HuH-7.5 (cell line): ENCODE measurements at places on chromosomes 6 and 20.

- no peak for DNase-seq
Observed at GRCh38 chr6:126066053-126067048, 80.0 kb downstream of the TRMT11 start.

GRCh38 chr6:162651505-162651904 is 76.1 kb downstream of the PRKN start:
- no peak for DNase-seq

DNA sequence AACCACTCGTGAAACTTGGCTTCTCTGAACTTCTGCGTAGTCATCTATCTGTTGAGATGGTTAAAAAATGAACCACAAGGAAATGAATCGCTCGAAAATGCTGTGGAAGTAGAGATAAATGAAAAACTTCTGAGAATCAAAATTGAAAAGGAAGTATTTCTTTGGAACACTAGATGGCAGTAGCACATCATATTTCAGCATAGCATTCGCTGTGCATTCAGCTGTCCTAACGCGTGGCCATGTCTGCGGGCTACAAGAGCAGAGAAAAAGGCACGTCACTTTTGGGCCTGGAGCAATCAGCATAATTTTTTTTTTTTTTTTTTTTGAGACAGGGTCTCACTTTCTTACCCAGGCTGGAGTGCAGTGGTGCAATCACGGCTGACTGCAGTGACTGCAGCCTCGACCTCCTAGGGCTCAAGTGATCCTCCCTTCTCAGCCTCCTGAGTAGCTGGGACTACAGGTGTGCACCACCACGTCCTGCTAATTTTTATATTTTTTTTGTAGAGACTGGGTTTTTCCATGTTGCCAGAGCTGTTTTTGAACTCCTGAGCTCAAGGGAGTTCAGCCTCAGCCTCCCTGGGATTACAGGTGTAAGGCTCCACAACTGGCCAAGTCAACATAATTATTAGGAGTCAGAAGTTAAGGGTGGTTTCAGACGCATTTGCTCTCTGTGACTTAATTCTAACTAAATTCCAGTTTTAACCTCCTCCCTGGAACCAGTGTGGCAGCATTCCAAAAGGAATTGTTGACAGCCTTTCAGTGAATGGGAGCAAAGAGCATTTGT is 8.8 kb upstream of the PERP start:
- peak; percentile 38 for DNase-seq

- DNase-seq, result no peak
Observed at GRCh38 chr20:60851826-60852704, 400.0 kb upstream of the CDH4 start.

DNA sequence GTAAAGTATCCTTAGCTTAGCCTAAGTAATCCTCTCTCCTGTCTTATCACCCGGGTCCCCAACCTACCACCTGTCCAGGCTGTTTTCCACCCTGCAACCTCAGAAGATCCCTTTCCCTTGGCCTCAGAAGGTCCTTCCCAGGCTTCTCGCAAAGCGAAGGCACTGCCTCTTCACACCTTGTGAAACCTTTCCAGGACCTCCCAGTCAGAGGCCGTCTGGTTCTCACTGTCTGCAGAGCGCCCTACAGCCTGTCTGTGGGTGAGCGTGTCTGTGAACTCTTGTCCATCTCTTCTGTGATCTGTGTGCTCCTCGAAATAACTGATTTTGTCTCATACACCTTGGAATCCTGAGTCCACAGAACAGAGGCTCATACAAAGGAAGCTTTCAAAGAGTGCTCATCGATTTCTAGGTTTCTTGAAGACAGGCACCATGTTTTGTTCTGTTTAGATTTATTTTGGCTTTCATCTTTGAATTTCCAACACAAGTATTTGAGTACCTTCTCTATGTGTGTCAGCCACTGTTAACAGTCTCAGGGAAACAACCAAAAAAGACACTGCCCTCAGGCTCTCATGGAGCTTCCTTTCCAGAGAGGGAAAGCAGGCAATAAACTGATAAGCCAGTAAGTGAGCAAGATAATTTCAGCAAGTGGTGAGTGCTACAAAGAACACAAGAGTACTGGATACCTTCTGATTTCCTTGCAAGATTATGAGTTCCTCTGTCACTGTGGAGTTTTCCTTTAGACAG is 6.3 kb downstream of the PDE10A start:
- no peak for DNase-seq

DNA sequence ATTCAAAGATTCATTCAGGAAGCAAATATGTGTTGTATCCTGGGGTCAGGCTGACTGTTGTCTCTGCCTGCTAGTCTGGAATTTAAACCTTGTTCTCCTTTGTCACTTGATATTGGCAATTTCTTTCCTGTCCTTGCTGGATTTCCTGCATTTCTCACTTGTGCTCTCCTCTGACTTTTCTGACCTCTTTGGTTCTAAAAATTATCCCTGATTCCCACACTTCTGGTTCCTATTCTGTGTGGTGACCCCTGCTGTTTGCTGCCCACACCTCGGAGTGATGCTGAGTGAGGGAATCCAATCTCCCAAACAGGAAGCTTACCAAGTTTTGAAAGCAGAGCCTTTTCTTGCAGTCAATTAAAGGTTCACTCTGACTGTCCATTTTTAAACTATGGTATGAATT is 345.3 kb downstream of the CDKAL1 start:
- no peak for DNase-seq

DNA sequence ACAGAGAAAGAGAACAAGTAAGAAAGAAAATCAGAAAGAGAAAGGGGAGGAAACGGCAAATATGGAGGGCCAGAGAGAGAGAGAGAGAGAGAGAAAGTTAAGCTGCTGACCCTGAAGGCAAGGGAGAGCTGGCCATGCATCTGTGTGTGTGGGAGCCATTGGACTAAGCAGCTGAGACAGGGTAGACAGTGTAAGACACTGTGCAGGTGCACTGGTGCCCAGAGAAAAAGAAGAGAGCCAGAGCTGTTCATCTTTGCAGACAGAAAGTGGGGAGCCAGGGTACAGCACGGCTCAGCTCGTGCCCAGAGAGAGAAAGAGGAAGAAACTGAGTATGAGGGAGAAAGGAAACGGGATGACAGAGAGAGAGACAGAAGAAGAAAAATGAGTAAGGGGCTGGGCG is 24.2 kb upstream of the ZNF318 start:
- DNase-seq, result no peak

- no peak for DNase-seq
Observed at GRCh38 chr6:31470801-31471200, 27.1 kb upstream of the MICB start.

- DNase-seq, result no peak
Observed at GRCh38 chr20:18822832-18823231, 9.2 kb downstream of the SCP2D1 start.

GRCh38 chr6:113015249-113015648 is 668.1 kb downstream of the RFPL4B start:
- DNase-seq, result no peak

GRCh38 chr6:146472918-146473317 is 70.7 kb upstream of the RAB32 start:
- DNase-seq, result no peak

- no peak for DNase-seq
Observed at GRCh38 chr6:155077331-155077730, 82.2 kb downstream of the TIAM2 start.

DNA sequence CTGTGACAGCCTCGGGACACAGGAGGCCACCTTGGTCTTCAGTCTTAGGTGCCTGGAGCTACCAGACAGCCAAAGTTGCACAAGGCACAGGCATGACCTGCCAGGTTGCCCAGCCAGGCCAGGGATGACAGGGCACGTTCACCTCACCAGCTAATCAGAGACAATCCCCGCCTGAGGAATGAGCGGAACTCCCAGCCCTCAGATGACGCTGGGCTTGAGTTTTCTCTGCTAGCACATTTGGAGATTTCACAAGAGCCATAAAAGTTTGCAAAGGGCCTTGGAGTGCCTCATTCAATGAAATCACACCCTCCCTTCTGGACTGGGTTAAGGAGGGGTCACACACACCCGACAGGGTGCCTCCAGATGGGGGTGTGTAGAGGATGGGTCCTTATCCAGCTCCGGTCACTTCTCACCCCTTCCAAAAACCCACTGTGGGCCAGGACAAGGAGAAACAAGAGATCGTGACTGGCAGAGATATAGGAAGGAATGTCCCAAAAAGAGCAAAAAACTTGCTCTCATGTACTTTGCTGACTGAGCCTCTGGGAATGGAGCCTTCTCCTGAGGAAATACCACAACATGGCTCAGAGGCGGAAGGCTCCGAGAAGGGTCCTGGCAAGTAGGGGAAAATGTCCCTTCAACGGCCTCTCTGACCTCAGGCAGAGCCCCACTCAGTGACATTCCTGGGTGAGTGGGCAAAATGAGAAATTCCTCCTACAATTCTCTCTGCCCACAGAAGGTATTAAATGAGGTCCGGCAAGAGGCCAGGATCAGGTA is 121.6 kb downstream of the ISM1 start:
- DNase-seq, result peak; percentile 68

DNA sequence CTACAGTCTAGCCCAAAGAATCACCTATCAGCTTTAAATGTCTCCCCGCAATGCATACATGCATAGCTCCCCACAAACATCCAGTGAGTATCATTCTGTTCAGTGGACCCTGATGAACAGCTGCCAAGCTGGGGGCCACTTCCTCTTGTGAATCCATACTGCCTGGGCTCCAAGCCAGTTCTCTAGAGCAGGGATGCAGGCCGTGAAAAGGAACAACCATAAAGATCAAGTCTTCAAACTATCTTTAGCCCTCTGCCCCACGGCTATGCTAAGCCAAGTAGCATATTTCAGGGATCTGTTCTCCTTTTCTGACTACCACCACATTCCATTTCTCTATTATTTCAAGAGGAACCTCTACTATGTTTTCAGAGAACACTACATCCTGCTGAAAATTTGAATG is 191.7 kb upstream of the BTBD3 start:
- DNase-seq, result no peak

DNA sequence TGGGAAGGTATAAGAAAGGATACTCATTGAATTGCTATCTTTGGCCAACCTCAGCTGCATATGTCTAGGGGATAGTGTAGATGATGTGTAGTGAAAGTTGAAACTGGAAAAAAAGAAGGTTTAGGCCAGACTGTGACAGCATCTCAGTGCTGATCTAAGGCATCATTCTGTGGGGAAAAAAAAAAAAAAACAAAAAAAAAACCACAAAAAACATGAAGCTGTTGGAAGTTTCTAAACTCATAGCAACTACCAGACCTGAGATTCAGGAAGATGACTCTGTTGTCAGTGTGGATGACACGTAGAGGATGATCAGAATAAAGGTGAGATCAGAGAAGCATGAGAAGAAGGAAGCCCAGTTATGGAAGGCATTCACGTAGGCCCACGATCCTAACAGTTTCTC is 100.8 kb upstream of the CNKSR3 start:
- no peak for DNase-seq

DNA sequence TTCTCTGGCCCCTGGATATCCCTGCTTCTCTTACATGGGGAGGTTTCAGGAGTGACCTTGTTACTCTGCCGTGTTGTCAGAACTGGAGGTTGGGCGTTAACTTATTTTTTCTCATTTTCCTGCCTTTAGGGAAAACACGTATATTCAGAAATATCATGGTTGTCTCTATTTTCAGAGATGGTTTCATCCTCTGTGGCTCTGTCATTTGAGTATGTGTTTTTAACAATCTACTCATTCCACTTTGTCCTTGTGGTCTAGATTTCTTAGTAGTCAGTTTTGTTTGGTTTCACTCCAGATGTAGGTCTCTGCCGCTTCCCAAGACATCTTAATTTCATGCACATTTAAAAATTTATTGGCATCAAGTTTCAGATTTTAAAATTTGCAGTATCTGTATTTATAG is 45.9 kb downstream of the KCNS1 start:
- no peak for DNase-seq

DNA sequence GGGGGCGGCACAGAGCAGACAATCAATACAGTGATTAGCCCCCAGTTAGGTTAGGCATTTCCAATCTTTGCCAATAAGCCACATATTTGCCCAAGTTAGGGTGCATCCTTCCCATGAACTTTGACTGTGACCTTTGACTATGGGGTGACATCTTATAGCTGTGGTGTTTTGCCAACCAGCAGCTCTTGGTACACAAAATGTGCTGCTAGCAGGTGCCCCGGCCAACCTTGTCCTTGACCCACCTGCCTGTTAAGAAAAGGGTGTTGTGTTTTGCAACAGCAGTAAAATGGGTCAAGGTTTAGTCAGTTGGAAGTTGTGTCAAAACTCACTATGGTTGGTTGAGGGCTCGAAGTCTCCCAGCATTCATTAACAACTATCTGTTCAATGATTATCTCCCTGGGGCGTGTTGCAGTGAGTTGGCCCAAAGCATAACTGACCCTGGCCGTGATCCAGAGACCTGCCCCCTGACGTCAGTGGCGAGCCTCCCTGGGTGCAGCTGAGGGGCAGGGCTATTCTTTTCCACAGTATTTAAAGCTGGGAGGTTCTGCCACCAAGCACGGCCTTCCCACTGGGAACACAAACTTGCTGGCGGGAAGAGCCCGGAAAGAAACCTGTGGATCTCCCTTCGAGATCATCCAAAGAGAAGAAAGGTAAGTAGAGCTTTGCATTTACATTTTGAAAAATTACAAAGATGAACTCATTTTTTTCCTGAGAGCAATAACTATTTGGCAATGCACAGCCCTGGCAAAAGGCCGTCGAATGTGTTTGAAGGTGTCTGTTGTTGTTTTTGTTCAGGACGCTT is at the start of gene PCK1:
Gene PCK1, plus strand, starts transcription at position 557 of the 802 bp plus-strand sequence. CDS start 302 bp downstream, outside the sequence.
- DNase-seq, result no peak

DNA sequence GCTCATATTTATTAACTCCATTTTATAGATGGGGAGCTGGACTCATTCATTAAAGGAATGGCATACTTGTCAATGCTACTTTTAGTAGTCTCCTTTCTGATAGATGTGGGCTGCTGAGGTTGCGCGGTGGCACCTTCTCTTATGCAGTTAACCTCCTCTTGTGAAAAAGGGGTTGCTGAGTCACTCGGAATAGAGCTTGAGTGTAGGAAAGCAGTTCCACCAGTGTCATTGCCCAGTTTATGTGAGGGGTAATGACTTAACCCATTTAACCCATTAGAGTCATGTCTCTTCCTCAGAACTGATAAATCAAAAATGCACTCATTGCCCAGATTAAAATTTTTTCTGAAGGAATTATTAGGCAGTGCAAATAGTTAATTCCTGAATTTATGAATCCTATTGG is 6.3 kb downstream of the MAPK14 start:
- no peak for DNase-seq

DNA sequence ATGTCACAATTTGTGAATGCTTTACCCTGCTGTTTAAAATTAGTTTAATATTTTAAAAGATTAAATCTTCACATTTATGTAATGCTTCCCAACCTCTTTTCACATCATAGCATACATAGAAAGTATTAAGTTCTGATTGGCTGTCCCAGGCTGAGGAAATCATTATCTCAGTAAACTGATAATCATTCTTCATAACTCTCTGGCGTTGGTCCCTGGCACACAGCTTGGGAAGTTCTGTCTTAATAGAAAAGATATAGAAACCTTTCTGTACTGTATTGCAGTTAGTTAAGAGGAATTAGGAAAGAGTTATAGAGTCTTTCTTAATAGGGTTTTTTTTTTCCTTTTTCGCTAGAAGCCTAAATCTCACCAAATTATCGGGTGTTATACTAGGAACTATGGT is 85.4 kb downstream of the CBFA2T2 start:
- DNase-seq, result no peak

GRCh38 chr6:108686896-108687295 is 126.2 kb downstream of the FOXO3 start:
- no peak for DNase-seq

- DNase-seq, result no peak
Observed at GRCh38 chr6:85400331-85400730, 49.6 kb upstream of the NT5E start.
